ENCODE measurements at places on chromosomes 2 and 18.

- peak; percentile 22 for DNase-seq
These were observed 56.1 kb upstream of the TANK start for GRCh38 chr2:161104054-161104553.

DNA sequence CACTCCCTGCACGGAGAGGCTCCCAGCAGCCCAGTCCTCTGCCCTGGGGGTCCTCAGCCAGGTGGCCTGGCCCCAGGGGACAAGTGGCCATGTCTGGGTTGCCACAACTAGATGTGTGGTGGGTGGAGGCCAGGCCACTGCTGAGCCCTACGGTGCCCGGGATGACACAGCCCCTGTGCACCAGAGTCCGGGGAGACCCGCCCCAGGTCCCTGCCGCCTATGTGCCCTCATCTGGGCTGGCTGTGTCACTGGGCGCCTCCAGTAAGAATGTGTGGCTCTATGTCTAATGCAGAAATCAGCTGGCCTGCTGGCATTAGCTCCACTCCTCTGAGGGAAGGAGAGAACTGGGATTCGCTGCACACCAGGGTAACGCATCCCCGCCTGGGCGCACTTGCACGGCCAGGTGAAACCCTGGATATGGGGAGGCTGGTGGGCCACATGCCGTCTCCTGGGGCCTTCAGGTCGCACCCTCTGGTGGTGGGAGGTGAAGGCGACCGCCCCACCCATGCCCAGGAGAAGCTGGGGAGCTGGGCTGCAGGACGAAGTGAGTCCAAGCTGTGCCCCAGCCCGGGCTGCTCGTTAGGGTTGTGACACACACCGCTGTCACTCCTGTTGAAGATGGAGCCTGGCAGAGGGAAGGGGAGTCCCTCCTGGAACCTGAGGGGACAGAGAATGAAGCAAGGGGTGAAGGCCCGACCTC lies 136.1 kb downstream of the PTGR3 start:
- no peak for DNase-seq

DNA sequence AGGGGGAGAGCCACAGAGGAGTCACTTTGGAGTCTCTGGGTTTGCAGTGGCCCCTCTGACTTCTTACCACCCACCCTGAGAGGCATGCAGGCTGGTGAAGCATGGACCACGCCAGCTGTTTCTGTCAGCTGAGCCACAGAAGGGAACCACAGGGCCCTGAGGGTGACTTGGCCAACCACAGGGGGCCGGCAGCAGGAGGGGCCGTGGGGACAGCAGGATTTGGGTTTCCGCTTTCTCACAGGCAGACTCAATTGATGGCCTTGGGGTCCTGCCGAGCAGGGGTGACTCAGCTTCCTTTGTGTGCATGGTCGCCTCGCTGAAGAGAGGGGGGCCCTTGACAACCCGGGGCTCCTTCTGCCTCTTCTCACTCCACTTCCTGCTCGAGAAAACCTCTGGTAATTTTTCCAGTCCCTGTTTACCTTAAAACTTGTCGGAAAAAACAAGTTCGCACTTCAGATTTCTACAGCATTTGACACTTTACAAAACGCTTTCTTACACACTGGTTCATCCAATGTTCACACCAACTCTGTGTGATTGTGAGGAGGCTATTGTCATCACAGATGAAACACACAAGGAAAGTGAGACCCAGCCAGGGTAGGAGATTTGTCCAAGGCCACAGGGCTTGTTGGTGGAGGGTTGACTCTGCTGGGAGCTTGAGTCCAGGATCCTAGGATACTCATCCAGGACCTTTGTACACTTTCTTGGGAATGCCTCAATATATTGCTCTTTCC lies 311.2 kb downstream of the LPIN1 start:
- peak; percentile 83 for DNase-seq

DNA sequence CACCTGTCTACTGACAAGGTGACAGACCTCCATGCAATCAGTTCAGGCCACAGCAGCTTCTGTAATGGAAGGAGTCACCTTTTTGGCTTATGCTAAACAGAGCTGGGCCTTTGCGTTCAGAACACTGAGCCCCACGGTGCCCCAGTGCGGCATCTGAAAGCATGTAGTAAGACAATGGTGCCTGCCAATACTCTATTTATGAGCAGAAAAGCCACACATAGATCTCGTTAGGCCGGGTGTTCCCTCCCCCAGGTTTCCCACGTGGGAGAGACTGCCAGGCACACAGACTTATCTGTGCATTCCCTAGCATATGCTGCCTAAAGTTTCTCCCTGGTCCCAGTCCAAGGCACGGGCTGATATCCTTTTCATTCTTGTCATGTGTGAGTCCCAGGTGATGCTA lies 150.9 kb downstream of the ACTR3 start:
- no peak for DNase-seq

GRCh38 chr2:55565613-55566012 lies 46.1 kb downstream of the CFAP36 start:
- no peak for DNase-seq

GRCh38 chr2:43737855-43738254 lies 36.0 kb upstream of the DYNC2LI1 start:
- DNase-seq: no peak
